ENCODE measurements at places on chromosomes 1 and 21. TPM values are rescaled to one million over a fixed set of nuclear protein-coding genes. Genes with fewer than 3 reads are reported as not detected.

DNA sequence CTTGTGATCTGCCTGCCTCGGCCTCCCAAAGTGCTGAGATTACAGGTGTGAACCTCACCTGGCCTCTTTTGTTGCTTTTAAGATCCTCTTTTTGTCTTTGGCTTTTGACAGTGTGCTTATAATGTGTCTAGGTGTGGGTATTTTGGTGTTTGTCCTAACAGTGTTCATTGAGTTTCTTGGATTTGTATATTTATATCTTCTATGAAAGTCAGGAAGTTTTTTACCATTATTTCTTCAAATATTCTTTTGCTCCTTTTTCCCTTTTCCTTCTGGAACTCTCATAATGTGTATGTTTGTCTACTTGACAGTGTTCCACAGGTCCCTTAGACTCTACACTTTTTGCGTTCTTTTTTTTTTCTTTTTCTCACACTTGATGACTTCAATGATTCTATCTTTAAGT, 59.1 kb downstream of the URB2 start:
- no peak for DNase-seq

- DNase-seq = no peak
These were observed 79.5 kb downstream of the DISC1 start for GRCh38 chr1:231705806-231706760.

GRCh38 chr1:2471587-2472001, 4.5 kb upstream of the PLCH2 start:
- DNase-seq = no peak

- DNase-seq = no peak
These were observed 154.3 kb downstream of the GLUL start for GRCh38 chr1:182237329-182237728.

GRCh38 chr1:236155841-236156503, 13.6 kb downstream of the GPR137B start:
- DNase-seq = no peak

GRCh38 chr21:38851101-38851500, 45.4 kb downstream of the ETS2 start:
- DNase-seq = no peak

- peak; percentile 41 for DNase-seq
These were observed 15.7 kb downstream of the MATN1 start for GRCh38 chr1:30707412-30708360.

GRCh38 chr1:76494807-76495206, 372.5 kb upstream of the ST6GALNAC5 start:
- no peak for DNase-seq

DNA sequence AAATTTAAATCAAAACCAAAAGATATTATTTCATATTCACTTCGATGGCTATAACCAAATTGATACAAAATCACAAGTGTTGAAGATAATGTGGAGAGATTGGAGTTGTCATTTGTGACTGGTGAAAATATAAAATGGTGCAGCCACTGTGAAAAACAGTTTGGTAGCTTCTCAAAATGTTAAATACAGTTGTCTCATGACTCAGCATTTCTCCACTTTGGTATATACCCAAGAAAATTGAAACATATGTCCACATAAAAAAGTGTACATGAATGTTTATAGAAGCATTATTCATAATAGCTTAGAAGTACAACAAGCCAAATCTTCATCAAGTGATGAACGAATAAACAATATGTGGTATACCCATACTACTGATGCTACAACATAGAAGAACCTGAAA, 318.5 kb downstream of the BRINP3 start:
- no peak for DNase-seq

GRCh38 chr1:24904731-24905354, 25.2 kb downstream of the RUNX3 start:
- no peak for DNase-seq

DNA sequence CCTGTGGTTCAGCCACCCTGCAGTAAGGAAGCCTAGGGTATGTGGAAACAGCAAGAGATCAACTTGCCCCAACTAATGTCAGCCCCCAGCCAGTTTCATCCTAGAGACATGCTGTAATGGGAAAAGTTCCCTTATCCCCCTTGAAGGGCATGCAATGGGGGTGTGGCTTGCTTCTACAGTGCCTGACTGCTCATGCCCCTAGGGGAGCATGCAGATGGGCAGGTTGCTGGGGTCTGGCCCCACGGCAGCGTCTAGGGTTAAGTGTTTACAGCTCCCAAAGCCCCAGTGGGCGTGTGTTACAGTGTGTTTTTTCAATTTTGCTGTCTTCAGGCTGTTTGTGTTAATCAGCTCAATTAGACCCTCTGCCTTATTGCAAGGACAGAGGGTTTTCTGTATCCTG, 1105.9 kb downstream of the AMY1C start:
- no peak for DNase-seq

DNA sequence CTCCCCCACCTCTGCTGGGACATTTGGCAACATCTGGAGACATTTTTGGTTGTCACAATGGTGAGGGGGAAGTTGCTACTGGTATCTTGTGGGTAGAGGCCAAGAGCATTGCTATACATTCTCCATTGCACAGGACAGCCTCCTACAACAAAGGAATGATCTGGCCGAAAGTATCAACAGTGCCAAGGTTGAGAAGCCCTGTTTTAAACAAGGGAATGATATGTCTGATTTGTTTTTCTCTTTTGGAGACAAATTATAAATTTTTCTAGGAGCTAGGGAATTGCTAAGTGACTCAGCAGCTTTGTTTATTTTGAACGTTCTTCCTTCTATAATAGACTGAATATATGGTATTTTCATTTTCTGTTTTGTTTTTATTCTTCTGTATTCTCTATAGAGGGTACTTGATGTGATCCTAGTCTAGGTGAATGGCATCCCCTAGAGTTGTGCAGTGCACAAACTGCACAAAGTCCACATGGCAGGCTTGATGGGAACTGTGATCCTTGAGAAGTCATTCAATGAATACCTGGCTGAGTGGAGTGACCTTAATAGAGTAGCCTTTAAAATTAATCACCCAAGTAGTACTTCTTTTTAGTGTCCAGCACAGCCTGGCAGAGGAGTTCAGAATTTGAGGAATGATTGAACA, 288.6 kb upstream of the USP24 start:
- peak; percentile 26 for DNase-seq

GRCh38 chr1:212293579-212293978, 8.4 kb downstream of the PPP2R5A start:
- DNase-seq = no peak

DNA sequence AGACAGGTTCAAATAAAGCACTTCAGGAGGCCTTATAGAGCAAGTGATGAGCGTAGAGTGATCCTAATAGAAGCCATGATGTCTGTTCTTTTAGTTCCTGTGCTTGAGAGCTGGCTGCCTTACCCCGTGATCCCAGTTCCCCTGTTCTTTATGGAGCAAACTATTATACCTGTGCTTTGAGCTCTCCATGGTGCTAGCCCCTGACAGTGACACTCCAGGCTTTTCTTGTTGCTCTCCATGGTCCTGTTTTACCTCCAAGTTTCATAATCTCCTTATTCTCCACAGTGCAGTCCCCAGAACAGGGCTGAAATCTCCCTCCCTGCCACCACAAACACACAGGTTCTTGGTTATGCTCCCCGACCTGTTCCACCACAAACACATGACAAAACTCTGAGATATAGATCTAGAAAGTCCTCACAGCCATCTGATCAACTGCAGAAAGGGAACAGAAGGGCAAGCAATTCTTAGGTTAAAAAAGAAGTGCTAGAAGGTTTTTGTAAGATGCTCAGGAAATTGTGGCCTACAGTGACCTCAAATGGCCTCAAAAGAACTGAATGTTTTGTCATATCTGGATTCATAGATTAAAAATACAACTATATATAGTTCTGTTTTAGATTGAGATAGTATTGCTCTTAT, 6.0 kb downstream of the CADM3 start:
- peak; percentile 24 for DNase-seq

DNA sequence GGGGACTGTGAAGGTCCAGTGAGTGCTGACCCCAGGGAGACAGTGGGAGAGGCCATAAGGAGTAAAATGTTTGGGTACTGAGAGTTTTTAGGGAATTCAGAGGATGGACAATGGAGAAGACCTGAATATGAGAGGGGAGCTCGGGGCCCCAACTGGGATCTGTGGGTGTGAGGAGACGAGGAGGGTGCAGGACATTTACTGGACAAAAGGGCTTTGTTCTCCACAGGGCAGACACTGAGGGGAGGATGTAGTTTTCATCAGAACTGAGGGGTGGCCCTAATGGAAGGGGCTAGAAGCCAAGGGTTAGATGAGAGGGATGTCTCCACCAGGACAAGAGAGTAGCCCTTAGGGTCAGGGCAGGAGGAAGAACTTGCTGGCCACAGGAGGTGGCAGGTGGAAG, 30.0 kb downstream of the TMCC2 start:
- no peak for DNase-seq

DNA sequence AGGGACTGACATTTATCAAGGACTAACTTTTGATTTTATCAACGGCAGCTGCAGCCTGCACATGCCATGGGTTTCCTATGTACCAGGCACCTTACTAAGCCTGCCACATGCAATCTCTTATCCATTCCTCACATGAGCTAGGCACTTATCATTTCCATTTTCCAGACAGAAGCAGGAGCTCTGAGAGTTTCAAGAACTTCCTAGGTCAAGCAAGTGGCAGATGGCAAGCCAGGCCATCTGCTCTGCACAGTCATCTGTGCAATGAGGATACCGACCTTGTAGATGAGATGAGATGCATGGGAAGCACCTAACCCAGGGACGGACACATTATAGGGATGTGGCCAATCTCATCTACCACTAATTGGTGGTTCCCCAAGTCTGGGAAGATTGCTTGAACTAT, 339.4 kb upstream of the USP24 start:
- DNase-seq = no peak

DNA sequence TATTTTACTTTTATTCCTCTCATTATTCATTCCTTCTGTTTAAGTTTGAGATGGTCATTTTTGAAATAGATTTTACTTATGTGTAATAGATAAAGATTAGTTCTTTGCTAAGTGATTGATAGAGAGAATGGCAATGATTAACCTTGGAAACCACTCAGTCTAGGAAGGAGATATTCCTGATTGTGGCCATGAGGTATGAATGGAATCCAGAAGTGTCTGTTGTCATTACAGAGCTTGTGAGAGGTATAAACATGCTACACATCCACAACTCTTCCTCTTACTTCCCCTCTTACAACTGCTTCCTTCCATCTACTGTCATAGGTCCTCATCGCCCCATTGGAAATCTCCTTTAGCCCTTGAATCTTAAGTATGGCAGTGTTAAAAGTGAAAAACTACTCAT, 988.8 kb upstream of the B3GALT2 start:
- DNase-seq = no peak

DNA sequence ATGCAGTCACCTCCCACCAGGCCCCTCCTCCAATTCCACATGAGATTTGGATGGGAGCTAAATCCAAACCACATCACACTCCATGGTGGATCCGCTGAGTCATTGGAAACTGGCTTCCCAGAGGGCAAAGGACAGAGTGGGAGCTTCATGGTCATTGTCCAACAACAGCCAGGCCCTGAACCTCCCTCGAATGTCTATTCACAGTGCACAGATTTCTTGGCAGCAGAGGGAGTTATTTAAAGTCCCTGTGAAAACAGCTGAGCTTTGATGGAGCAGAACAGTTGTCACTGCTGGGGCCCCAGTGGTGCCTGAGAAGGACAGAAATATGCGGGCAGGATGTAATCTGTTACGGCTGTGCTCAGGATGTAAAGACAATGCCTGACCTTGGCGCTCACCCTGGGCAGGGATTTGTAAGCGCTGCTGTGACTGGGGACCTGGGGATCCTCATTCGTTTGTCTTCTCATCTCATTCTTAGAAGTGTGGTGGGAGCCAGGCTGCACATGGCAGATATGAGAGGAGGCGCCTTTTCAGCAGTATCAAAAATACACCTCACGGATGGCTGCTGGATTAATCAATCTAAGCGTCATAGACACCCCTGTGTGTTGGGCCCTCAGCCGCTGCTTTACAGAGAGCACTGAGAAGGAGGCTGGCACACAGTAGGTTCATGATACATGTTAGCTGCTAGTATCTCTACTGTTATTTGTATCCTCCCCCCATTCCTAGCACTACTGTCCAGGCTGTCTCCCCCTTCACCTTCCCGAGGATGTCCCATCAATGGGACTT, 439.4 kb downstream of the PTPRU start:
- DNase-seq = no peak

GRCh38 chr1:230542681-230543080, 99.6 kb upstream of the COG2 start:
- DNase-seq = no peak

- no peak for DNase-seq
These were observed 512.2 kb upstream of the NR5A2 start for GRCh38 chr1:199515261-199515660.

DNA sequence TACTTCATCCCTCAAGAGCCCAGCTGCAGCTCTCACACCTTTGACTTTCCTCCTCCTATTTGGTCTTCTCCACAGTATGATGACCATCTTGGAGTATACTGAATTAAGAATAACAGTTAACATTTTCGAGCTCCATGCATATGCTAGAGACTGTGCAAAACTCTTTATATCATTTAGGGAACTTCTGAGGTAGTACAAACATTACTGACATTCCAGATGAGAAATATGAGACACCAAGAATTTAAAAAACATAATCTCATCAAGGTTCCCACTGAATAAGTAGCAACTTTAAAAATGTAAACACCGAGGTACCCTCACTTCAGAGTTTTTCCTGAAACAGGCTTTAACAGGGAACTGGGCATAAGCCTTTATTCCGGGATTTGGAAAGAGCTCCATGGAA, 22.7 kb downstream of the FMO3 start:
- DNase-seq = no peak

- no peak for DNase-seq
These were observed 102.5 kb upstream of the COA6 start for GRCh38 chr1:234270581-234271242.

GRCh38 chr1:40314721-40315238, 2.3 kb downstream of the COL9A2 start:
- no peak for DNase-seq

- DNase-seq = no peak
These were observed 25.6 kb downstream of the CCDC190 start for GRCh38 chr1:162835157-162835899.

XCL2 gene
- not detected for total RNA-seq

KCNA3 gene
- not detected for total RNA-seq

TRPM2 gene
- total RNA-seq = 0.13 TPM

GCLM gene
- total RNA-seq = 160 TPM

VWA1 gene
- total RNA-seq = 0.59 TPM

S100A5 gene
- not detected for total RNA-seq
